ENCODE measurements at places on chromosomes 3 and 15.
A peak's percentile ranks its signal among the peaks of the same experiment; 100 is the strongest.

DNA sequence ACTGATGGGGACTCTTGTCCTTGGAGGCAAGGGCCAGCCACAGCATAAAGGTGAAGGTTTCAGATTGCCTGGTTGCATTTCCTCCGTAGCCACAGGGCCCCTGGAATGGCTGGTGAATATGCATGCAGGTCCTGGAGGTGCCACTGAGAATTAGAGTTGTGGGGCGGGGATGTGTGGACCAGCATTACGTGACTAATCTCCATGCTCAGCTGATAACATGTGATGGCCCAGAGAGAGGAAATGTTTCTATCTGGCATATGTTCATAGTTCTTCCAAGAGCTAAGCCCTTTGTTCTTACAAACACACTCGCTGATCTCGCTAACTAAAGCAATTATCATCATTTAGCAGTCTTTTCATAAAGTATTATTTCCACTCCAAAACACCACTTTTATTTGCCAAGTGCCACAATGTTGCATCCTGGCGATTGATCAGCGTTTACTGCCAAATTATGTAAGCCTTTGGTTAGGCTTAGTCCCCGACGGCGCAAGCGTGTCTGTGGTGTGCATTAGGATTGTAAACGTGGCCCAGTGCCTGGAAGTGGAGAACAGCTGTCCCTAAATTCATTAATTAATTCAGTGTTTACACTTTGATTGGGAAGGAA lies 55.9 kb downstream of the CGNL1 start:
- no peak for DNase-seq

DNA sequence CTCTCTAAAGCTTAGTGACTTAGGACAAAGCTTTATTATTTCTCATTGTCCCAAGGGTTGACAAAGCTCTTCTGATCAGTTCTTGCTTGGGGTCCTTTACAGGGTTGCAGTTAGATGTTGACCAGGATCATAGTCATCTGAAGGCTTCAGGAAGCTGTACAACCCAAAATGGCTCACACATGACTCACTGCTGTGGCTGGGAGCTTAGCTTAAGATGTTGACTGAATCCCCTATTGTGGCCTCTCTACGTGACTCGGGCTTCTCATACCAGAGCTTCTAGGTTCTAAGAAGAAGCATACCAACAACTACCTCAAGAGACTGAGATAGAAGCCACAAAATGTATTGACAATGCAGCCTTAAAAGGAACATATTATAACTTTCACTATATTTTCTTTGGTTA lies 569.6 kb upstream of the ROBO2 start:
- no peak for DNase-seq

DNA sequence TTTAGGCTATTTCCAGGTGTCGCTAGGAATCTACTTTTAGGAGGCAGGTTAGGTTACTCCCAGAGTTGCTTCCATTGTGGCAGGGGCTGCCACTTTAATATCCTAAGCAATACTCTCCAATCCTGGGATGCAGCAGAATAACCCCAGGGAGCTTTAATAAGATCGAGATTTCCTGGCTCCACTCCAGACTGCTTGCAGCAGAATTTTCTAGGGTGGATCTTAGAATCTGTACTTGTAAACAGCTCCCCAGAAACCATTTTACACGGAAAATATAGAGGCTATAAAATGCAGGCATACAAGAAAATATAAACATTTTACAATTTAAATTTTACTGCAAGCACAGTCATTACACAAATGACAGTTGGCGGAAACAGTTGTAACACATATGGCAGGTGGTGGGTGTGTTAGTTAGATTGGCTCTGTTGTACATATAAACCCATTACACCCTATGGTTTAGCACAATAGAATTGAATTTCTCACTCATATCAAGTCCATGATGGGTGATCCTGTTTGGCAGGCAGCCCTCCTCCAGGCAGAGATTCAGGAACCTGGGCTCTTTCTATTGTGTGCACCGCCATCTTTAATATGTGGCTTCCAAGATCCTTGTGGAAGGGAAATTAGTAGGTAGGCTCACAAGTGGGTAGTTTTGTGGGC lies 35.0 kb upstream of the TNFAIP8L3 start:
- peak; percentile 82 for DNase-seq

DNA sequence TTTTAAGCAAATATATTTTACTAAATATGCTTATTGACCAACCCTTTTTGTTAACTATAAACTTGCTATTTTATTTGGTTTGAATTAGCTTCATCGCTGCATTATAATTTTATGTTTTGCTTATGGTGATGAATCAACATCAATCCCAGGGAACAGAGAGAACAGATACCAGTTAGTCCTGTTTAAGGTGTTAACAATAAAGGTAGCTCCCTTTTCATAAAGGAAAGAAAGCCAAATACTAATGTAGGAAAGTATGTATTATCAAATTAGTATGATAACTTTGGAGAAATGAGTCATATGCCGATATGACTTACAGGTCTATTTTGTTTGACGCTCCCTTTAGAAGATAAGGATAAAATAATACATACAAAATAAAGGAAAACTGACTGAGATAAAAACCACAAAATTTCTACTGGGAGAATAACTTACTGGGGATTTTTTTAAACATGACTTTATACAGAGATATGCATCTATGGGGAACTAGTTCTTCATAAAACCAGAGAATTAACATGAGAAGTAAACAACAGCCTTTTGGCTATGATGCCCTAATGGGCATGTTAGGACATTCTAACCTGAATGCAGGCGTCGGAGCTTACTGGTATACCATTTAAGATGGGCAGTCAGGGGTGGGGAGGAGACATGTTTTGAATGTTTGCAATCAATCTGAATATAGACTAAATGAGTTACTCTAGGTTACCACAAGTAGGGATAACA lies 4.5 kb downstream of the OR5K2 start:
- no peak for DNase-seq

DNA sequence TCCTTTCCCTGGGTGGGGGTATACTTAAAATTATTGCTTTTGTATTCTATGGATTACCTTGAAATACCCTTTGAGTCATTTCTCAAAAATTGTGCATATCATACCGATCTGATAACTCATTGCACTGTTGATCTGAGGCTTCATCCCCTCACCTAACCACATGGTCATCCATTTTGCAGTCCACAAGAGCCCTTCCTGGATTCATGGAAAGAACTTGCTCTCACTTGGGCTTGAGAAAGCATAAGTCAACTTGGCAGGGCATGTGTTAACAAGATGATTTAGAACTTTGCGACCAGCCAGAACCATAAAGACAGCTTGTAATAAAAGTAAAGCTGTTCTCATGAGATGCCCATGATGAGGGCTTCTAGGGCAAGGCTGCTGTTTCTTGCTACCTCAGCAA lies 22.2 kb downstream of the MME start:
- no peak for DNase-seq

DNA sequence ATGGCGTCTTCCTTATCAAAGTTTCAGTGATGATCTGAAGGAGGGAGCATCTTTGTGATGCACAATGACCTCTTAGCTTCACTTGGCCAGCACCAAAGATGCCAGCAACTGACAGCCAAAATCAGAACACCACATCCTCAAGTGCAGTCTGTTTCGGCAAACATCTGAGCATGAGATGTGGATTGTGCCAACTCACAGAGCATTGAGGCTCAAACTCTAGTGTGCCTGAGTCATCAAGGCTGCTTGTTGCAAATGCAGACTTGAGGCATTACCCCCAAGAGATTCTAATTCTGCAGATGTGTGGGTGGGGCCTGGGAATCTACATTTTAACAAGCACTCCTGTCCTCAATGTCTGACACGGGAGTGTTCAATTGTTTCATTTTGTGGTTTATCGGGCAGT lies 35.8 kb downstream of the ABHD5 start:
- DNase-seq = no peak

- DNase-seq = no peak
These were observed 235.3 kb upstream of the SETMAR start for GRCh38 chr3:4067893-4068292.

- DNase-seq = no peak
These were observed 30.4 kb downstream of the ZNF609 start for GRCh38 chr15:64490598-64491259.

- no peak for DNase-seq
These were observed 13.2 kb downstream of the USP3 start for GRCh38 chr15:63517628-63518027.

GRCh38 chr3:6825524-6825923 lies 35.4 kb upstream of the GRM7 start:
- no peak for DNase-seq

- DNase-seq = no peak
These were observed 100.2 kb downstream of the CGNL1 start for GRCh38 chr15:57476533-57476975.

GRCh38 chr3:28124882-28125281 lies 116.5 kb upstream of the CMC1 start:
- DNase-seq = no peak

DNA sequence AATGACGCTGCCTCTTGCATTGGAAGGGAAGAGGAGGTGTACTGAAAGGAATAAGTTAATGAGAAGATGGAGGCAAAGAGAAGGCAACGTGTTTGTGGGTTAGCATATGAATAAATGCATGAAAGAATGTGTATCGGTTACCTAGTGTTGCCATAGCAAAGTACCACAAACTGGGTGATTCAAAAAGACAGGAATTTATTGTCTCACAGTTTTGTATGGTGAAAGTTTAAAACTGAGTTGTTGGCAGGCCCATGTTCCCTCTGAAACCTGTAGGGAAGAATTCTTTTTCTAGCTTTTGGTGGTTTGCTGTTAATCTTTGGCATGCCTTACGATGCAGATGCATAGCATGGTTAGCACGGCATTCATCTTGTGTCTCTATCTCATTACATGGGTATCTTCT lies 729.9 kb downstream of the MECOM start:
- DNase-seq = no peak

GRCh38 chr3:194067949-194068362 lies 68.0 kb upstream of the HES1 start:
- DNase-seq = no peak

GRCh38 chr3:97658668-97659285 lies 105.8 kb upstream of the ARL6 start:
- peak; percentile 86 for DNase-seq

- DNase-seq = no peak
These were observed 39.4 kb upstream of the B3GNT5 start for GRCh38 chr3:183213415-183214276.

DNA sequence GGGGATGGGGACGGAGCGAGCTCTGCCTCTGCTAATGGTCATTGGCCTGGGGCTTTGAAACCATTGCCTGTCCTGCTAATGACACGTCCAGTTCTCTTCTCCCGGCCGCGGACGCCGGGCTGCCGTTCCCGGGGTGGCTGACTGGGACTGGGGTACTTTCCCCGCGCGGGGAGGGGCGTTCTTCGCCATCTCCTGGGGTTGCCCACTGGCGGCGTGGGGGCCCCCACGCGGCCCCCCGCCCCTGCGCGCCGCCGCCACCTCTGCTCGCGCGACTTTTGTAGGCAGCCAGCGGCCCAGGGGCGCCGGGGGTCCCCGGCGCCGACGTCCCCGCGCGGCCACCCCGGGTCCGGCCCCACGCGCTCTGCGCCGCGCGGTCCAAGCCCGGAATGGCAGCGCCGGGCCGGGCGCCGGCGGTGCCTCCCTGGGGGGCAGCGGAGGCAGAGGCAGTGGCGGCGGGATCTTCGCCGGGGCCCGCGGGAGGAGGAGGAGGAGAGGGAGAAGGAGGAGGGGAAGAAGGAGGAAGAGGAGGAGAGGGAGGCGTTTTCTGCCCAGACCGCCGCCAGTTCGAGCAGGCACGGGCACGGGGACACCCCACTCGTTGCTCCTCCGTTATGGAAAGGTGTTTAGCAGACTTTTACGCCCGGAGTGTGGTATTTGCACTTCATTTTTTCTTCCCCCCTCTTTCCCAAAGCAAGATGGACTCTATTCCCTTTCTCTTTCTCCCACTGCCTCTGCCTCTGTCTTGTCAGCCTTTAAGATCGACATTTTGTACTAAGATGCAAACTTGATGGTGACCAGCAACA lies 2.3 kb downstream of the BBX start:
- peak; percentile 4 for DNase-seq

DNA sequence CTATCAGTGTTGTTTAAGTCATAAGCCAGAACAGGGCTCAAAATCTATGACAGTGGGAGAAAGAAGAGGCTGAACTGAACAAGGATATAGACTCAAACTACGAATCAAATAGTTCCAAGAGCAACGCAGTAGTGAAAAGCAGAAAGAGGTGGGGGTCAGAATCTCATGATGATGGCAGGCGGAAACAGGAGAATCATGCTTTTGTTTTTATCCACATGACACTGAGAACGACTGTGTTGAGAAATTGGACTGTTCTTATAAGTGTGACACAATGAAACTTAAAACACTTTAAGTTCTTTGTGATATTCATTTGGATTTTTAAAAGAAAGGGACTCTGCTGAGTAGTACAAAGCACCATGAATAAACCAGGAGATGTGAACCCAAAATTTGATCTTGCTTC lies 309.4 kb downstream of the ULK4 start:
- no peak for DNase-seq

DNA sequence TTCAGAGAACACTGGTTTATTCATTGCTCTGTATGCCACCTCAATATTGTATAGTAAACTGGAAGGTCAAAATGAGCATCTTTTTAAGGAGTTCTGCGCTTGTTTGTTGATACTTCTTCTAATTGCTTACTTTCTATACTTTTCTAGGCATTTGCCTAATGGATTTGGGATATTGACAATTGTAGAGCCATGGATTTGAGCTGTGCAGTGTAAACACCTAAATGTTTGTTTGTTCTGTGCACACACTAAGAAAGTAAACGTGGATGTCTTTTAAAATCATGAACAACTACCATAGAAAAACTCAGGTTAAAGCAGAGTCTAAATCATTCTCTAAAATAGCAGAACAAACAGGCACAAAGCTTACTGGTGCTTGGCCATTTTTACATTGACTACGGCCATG lies 436.6 kb upstream of the GBE1 start:
- no peak for DNase-seq

GRCh38 chr3:70011582-70011981 lies 12.0 kb downstream of the SAMMSON start:
- no peak for DNase-seq

DNA sequence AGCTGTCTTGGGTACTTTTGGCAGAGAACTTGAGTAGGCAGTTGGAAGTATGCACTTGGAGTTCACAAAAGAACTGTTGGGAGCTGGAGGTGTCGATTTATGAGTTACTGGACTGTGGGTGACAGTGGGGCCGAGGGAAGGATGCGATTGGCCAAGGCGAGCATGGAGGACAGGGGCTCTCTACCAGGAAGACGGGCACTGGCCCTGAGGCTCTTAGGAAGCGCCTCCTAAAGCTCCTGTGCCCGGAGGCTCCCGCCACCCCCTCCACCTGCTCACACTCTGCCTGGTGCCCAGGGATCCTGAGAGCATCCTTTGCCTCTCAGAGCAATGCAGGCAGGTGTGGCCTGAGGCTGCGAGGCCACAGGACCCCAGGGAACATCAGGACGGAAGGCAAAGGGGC lies 69.0 kb downstream of the CRTC3 start:
- DNase-seq = no peak

DNA sequence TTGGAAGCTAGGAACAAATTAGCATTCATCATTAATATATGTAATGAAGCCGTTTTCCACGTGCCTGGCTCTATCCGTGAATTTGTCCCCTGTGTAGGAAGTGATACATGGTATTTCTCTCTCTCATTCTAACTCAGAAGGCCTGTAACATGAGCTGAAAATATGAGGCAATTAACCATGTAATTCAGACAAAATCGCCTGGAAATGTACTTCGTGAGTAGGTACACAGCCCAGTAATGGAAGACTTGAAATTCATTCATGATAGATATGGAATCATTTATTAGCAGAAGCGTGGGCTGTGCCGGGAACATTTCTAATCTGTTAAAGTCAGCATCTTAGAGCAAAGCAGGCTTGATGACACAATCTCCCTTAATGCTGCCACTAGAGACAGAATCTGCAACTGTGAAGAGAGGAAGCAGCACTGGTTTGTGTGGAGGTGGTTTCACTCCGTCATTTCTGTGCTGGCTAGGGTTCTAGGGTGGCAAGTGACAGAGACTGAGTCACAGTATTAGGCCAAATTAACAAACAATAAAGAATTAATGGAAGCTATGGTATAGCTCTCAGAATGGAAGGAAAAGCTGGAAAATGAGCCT lies 225.0 kb upstream of the PROK2 start:
- no peak for DNase-seq

Data from spinal cord (tissue), 10 donors.